ENCODE measurements at places on chromosomes 13 and 19. TPM values are rescaled to one million over a fixed set of nuclear protein-coding genes. Genes with fewer than 3 reads are reported as not detected.

The ZNF93 gene
- 29.1 TPM for total RNA-seq

The SPIB gene
- 0.35 TPM for total RNA-seq

The CACTIN gene
- total RNA-seq = 49.0 TPM

The YJEFN3 gene
- 10.6 TPM for total RNA-seq

The CXCL17 gene
- 0.25 TPM for total RNA-seq

The PGLYRP2 gene
- total RNA-seq = not detected

The JAK3 gene
- total RNA-seq = 3.2 TPM

The PDE4A gene
- 2.5 TPM for total RNA-seq

The ZNF284 gene
- total RNA-seq = 1.8 TPM

The RPS15 gene
- 3,563 TPM for total RNA-seq

The LRRC63 gene
- 0.81 TPM for total RNA-seq

The RAB3A gene
- total RNA-seq = 13.0 TPM

The CYP4F12 gene
- not detected for total RNA-seq

The NLRP7 gene
- 1.8 TPM for total RNA-seq

GRCh38 chr19:55676889-55677505 is 2.0 kb downstream of the EPN1 start:
- H3K4me3 ChIP-seq = no peak overlapping the region
- no peak overlapping the region for H3K27ac ChIP-seq
- no peaks in the 10 kb centered on the region for H3K27me3 ChIP-seq
- H3K36me3 ChIP-seq = peaks cover 16% of the 10 kb centered on the region
- DNase-seq = no peak
- peaks cover 13% of the 10 kb centered on the region for H3K4me1 ChIP-seq

GRCh38 chr13:89726690-89727435 is 1620.6 kb upstream of the MIR17HG start:
- no peaks in the 10 kb centered on the region for H3K4me1 ChIP-seq
- H3K4me3 ChIP-seq = no peak overlapping the region
- H3K27ac ChIP-seq = no peak overlapping the region
- no peaks in the 10 kb centered on the region for H3K36me3 ChIP-seq
- no peaks in the 10 kb centered on the region for H3K27me3 ChIP-seq

DNA sequence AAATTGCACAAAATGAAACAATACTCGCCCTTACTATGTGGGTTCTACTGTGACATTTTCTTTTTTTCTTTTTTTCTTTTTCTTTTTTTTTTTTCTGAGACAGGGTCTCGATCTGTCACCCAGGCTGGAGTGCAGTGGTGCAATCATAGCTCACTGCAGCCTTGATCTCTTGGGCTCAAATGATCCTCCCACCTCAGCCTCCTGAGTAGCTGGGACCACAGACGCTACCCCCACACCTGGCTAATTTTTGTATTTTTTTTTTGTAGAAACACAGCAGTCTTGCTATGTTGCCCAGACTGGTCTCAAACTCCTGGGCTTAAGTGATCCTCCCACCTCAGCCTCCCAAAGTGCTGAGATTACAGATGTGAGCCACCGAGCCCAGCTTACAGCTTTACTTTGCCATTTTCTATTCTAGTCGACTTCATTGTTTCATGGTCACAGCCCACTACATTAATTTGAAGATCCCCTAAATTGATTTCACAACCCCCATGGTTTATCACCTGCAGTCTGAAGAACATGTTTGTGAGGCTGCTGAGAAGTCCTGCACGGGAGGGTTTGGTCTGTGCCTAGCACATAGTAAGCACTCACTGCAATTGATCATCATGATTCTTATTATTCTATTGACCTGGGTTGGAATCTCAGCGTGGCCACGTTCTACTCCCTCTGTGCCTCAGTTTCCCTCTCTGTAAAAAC is 3.8 kb downstream of the BCL3 start:
- peaks cover 3% of the 10 kb centered on the region for H3K27me3 ChIP-seq
- H3K36me3 ChIP-seq = no peaks in the 10 kb centered on the region
- no peak overlapping the region for H3K27ac ChIP-seq
- H3K4me3 ChIP-seq = no peak overlapping the region
- DNase-seq = no peak

- no peaks in the 10 kb centered on the region for H3K36me3 ChIP-seq
- H3K27ac ChIP-seq = no peak overlapping the region
- DNase-seq = no peak
- no peaks in the 10 kb centered on the region for H3K4me1 ChIP-seq
These were observed 480.4 kb upstream of the SGCG start for GRCh38 chr13:22700246-22700887.

GRCh38 chr19:3324405-3324856 is 42.0 kb upstream of the NFIC start:
- no peaks in the 10 kb centered on the region for H3K36me3 ChIP-seq
- H3K4me1 ChIP-seq = no peaks in the 10 kb centered on the region
- H3K4me3 ChIP-seq = no peak overlapping the region
- no peak overlapping the region for H3K27ac ChIP-seq

- peak; percentile 57 for DNase-seq
- no peaks in the 10 kb centered on the region for H3K27me3 ChIP-seq
- H3K4me1 ChIP-seq = no peaks in the 10 kb centered on the region
- no peaks in the 10 kb centered on the region for H3K36me3 ChIP-seq
- no peak overlapping the region for H3K27ac ChIP-seq
These were observed 52.8 kb downstream of the TNFSF13B start for GRCh38 chr13:108322206-108322824.

All from cardiac muscle cell (in vitro differentiated cells and primary cell).